Stomach (tissue), 19 donors: ENCODE measurements at places on chromosomes 1 and 21. TPM values are rescaled to one million over a fixed set of nuclear protein-coding genes. Genes with fewer than 3 reads are reported as not detected.
A peak's percentile ranks its signal among the peaks of the same experiment; 100 is the strongest.

Gene NTNG1
- 0.23 TPM for polyA plus RNA-seq

Gene UBL4B
- not detected for polyA plus RNA-seq

Gene C1orf87
- not detected for polyA plus RNA-seq

Gene NGF
- 1.5 TPM for polyA plus RNA-seq

DNA sequence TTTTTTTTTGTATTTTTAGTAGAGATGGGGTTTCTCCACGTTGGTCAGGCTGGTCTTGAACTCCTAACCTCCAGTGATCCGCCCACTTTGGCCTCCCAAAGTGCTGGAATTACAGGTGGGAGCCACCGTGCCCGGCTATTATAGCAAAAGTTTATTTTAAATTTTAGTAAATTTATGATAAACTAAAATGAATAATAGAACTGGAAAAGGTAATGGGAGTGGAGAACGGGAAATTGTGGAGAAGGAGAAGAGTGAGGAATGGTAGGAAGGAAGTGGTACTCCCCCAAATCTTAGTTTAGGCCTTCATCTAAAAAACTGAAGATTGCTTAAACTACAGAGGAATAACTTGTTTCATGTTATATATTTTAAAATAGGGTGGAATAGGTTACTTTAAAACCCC, 7.6 kb upstream of the PI4KB start:
- no peak for DNase-seq
- no peak overlapping the region for H3K27ac ChIP-seq
- no peaks in the 10 kb centered on the region for H3K27me3 ChIP-seq

DNA sequence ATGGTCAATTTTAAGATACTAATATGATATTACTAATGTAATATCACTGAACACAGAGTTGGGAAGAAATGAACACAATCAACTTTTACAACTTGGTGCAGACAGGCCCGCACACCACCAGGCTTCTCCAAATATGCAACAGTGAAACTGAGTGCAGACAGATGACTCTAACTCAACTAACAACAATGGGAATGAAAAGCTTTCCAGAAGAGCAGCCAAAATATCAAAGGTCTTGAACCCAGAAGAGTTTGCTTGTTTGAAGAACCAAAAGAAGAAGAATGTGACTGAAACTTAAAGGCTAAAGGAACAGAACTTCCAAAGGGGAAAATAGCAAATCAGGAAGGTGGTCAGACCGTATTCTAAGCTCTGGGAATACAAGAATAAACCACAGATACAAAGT, 89.8 kb upstream of the COL11A1 start:
- no peak overlapping the region for H3K27ac ChIP-seq
- no peak for DNase-seq
- no peaks in the 10 kb centered on the region for H3K4me1 ChIP-seq
- H3K4me3 ChIP-seq, result no peak overlapping the region
- H3K27me3 ChIP-seq, result no peaks in the 10 kb centered on the region

DNA sequence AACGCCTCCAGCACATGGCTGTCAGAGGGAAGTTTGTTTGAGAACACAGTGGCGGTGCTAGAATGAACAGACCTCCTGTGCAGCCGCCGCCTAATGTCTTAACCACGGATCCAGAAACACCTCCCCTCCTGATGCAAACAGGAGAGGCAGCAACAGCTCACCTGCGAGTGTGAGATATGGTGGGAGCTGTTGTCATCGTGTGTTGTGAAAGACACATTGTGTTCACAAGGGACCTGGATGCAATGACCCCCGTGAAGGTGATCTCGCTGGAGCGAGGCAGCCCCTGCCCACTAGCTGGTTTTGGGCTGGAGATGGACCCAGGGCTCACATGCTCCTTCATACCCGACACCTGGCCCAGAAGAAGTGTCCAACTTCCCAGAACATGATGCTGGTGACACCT, 315.3 kb upstream of the C1orf174 start:
- H3K27ac ChIP-seq, result no peak overlapping the region
- no peak overlapping the region for H3K4me3 ChIP-seq

DNA sequence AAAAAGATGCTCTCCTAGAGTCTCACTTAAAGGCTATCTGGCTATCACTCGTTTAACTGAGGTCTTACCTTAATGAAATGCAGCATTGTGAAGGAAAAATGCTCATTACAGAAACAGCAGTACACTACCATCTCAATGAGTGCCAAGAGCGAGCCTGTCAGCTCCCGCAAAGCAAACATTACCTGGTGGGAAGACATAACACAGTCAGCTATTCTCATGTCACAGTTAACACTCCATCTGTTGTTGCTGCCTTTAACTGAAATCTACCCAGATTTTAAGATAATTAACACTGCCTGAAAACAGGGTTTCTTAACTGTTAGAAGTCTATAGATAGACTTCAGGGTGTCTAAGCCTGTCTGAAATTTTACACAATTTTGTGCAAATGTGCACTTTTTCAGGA, 39.1 kb downstream of the PCSK9 start:
- DNase-seq, result no peak
- no peak overlapping the region for H3K27ac ChIP-seq
- peaks cover 100% of the 10 kb centered on the region for H3K36me3 ChIP-seq
- H3K27me3 ChIP-seq, result no peaks in the 10 kb centered on the region

DNA sequence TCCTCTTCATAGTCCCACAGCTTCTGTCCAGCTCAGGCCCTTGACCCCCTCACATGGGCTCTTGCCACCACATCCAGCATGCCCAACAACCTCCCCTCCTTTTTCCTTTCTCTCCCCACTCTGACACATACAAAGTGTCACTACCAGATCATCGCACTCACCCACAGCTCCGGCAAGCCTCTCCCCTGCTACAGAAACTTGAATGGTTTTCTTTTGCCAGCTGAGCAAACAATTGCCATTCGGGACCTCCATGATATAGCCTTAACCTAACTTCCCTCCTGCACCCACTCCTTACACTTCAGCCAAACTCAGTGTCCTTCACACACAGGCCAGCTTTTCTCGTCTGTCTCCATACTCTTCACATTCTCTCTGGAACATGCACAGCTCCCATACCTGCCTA, 43.3 kb downstream of the MAB21L3 start:
- H3K4me3 ChIP-seq, result no peak overlapping the region
- H3K36me3 ChIP-seq, result no peaks in the 10 kb centered on the region

- no peak for DNase-seq
- H3K4me3 ChIP-seq, result no peak overlapping the region
- no peaks in the 10 kb centered on the region for H3K4me1 ChIP-seq
- peak overlapping the region; percentile 33 for H3K27ac ChIP-seq
- no peaks in the 10 kb centered on the region for H3K36me3 ChIP-seq
Observed at GRCh38 chr1:100627936-100628335, 90.0 kb downstream of the GPR88 start.

DNA sequence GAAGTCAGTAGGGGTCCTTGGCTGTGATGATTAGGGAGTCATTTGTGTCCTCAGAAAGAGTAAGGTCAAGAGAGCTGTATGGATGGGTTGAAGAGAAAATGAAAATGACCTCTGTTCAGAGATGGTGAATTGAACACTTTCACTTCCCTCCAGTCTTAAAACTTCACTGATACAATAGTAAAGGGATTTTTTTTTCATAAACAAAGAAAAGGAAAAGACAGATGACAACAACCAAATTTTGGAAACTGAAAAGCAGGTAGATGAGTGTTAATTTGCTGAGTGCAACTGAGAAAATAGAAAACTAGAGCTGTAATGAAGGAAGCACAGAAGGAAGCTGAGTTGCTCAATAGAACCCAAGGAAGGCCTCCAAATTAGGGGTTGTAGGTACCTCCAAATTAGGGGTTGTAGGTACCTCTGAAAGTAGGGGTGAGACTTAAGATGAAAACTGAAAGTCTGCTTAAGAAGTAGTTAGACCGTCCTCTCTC, 14.8 kb upstream of the S1PR1 start:
- no peak for DNase-seq
- no peaks in the 10 kb centered on the region for H3K36me3 ChIP-seq
- no peaks in the 10 kb centered on the region for H3K27me3 ChIP-seq
- no peaks in the 10 kb centered on the region for H3K4me1 ChIP-seq

- no peaks in the 10 kb centered on the region for H3K27me3 ChIP-seq
- H3K36me3 ChIP-seq, result peaks cover 6% of the 10 kb centered on the region
- no peak overlapping the region for H3K27ac ChIP-seq
- DNase-seq, result no peak
- no peak overlapping the region for H3K4me3 ChIP-seq
Observed at GRCh38 chr1:180919183-180919700, 6.5 kb downstream of the KIAA1614 start.

DNA sequence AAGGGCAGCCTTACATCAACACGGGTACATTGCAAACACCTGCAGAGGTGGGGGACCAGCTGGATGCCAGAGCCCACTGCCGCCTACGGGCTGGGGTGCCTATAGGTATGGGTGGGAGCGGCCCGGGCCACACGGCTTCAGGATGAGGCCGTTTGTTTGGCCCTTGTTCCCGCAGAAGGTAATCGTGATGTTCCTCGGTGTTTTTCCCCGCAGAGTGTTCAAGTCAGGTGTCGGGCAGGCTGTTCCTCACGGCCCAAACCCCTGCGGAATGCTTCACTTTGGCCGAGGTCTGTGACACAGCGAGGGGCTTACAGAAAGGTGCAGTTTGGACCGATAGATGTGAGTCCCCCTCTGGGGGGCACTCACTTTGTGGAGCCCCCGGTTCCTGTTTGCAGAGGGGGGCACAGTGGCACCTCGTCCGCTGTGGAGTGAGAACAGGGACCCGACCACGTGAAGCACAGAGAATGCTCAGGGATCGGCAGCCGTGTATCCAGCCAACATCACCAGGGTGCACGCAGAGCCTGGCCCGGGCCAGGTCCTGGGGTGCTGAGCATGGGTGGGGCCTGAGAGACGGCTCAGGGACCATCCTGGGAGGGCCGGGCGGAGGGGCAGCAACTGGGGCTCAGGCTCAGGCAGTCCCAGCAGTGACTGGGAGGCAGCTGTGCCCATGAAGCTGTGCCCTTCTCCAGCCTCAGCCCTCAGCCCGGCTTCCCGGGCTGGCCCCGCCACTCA, 453 bp upstream of the TTLL10 start:
- no peak for DNase-seq
- H3K4me1 ChIP-seq, result peaks cover 15% of the 10 kb centered on the region
- H3K36me3 ChIP-seq, result no peaks in the 10 kb centered on the region

GRCh38 chr1:210645582-210646257, 317.0 kb downstream of the HHAT start:
- no peak for DNase-seq
- H3K36me3 ChIP-seq, result no peaks in the 10 kb centered on the region
- H3K4me3 ChIP-seq, result no peak overlapping the region
- H3K27ac ChIP-seq, result no peak overlapping the region
- H3K4me1 ChIP-seq, result no peaks in the 10 kb centered on the region
- H3K27me3 ChIP-seq, result no peaks in the 10 kb centered on the region

DNA sequence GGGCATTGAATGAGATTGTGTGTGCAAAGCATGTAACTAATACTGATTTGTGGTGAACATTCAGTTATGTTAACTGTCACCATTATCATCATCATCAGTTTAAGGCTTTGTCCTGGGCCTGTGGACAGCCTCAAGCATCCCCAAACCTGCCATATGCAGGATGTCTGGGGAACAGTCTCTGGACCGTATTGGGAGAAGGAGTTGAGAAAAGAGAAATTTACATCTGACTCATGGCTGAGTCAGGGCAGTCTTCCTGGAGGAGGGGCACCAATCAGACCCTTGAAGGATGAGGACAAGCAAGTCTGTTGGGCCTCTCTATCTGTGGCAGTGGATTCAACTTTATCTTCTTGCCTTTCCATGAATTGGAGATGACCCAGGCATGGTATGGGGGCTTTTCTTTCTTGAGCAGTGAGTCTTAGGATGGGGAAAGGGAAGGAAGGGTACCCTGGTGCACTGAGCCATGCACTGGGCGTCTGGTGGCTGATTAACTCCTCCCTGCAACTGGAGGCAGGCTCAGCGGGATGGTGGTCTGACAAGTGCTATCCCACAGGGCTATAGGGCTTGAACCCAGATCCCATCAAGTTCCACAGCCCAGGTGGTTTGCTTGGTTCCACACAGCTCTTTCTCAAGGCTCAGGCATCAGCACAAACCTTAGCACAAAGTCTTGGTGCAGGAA, 2.9 kb downstream of the PADI3 start:
- no peaks in the 10 kb centered on the region for H3K4me1 ChIP-seq
- H3K4me3 ChIP-seq, result no peak overlapping the region
- H3K27me3 ChIP-seq, result peaks cover 62% of the 10 kb centered on the region

- no peaks in the 10 kb centered on the region for H3K27me3 ChIP-seq
- no peaks in the 10 kb centered on the region for H3K36me3 ChIP-seq
Observed at GRCh38 chr1:184567009-184567408, 180.2 kb downstream of the C1orf21 start.

- H3K4me3 ChIP-seq, result no peak overlapping the region
- H3K27ac ChIP-seq, result no peak overlapping the region
- no peaks in the 10 kb centered on the region for H3K36me3 ChIP-seq
- no peak for DNase-seq
Observed at GRCh38 chr1:223848536-223848935, 2.8 kb upstream of the TP53BP2 start.

GRCh38 chr1:118984086-118984721, 3.9 kb downstream of the TBX15 start:
- peaks cover 100% of the 10 kb centered on the region for H3K27me3 ChIP-seq
- H3K36me3 ChIP-seq, result no peaks in the 10 kb centered on the region
- H3K4me1 ChIP-seq, result peaks cover 41% of the 10 kb centered on the region
- DNase-seq, result no peak
- H3K27ac ChIP-seq, result no peak overlapping the region

- no peak for DNase-seq
- peaks cover 8% of the 10 kb centered on the region for H3K4me1 ChIP-seq
- no peaks in the 10 kb centered on the region for H3K27me3 ChIP-seq
- no peak overlapping the region for H3K27ac ChIP-seq
Observed at GRCh38 chr1:14980621-14981218, 172.8 kb upstream of the TMEM51 start.

DNA sequence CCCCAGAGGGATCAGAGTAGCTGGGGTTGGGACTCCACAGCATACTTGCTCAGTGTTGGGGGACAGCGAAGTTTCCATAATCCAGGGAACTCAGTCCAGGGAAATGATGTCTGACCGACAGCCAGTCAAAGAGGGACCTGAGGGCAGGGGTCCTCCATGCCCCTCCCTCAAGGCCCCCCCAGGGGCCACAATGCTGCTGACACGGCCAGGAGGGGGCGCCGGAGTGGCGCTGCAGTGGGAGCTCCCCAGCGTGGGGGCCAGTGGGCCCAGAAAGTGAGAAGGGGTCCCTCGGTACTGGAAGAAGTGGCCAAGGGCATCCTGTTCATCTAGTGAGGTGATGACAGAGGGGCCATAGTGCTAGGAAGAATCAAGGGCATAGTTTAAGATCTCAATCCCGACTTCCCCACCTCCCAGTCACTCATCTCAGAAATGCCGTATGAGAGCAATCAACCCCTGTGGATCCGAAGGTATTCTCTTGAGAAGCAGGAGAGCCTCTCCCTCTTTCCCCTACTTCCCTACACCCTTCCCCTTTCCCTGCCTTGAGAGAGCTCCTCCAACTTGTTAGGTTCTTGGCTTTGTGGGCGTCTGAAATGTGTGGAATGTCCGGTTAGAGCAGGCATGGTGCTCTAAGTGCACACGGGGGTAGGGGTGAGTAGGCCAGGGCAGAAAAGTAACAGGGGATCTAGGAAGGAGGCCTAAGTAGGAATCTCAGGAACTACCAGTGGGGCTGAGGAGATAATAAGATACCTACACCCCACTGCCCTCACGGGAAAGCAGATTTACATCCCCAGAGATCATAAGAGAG, 4.1 kb downstream of the NUDT17 start:
- no peaks in the 10 kb centered on the region for H3K27me3 ChIP-seq
- no peak overlapping the region for H3K4me3 ChIP-seq
- peak overlapping the region; percentile 9 for H3K27ac ChIP-seq
- no peak for DNase-seq
- peaks cover 72% of the 10 kb centered on the region for H3K36me3 ChIP-seq
- H3K4me1 ChIP-seq, result peaks cover 11% of the 10 kb centered on the region
